Heart right ventricle (tissue), 16 donors: ENCODE measurements at places on chromosomes 4 and X. TPM values are rescaled to one million over a fixed set of nuclear protein-coding genes. Genes with fewer than 3 reads are reported as not detected.

Gene MAB21L2
- total RNA-seq: not detected

Gene HELT
- total RNA-seq: not detected

- no peak for DNase-seq
These were observed 82.8 kb downstream of the PHOX2B start for GRCh38 chr4:41665636-41666207.

- DNase-seq: peak; percentile 53
These were observed 15.8 kb downstream of the BCAP31 start for GRCh38 chrX:153708415-153708814.

DNA sequence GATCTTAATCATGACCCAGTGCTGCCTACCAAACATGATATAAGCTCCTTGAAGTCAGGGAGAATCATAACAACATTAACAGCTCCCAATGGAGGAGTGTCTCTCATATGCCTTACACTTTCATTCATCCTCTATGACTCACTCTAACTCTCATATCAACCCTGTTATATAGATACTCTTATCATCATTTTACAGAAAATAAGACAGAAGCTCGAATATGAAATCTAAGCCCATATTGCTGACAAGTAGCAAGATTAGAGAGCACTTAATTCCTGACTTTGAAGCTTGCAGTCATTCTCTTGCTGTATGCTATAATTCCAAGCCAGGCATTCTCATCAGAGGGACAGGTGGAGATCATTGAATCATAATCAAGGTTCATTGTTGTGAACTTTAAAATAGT, 476.7 kb upstream of the ATOH1 start:
- DNase-seq: no peak

DNA sequence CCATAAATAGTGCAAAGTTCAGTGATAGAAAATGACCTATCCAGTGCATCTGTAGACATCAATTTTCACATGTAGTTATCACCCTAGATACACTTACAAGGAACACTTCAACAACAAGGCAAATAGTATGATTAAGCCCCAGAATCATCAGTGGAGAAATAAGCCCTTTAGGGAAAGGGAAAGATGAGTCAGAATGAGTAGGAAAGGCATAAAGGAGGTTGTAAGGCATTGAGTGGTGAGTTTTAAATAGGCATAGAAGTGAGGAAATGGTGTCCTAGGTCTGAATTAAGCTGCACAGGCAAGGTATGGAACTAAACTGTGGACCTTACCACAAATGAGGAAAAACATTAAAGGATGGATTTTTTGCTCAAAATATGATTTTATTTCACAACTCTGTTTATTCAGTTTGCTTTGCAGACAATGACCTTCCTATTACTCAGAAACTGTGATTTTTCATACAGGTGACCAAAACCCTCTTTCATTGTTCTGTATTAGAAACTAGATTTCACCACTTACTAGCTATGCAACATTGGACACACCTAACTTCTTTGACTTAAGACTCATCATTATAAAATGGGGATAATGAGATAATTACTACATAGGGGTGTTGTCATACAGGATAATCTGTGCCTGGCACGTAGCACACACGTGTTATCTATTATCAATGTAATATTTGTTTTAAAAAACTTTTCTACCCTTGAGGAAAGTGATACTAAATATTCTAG, 57.0 kb upstream of the MAP9 start:
- DNase-seq: no peak

GRCh38 chr4:68369142-68369805, 19.4 kb upstream of the YTHDC1 start:
- no peak for DNase-seq
